ENCODE measurements at places on chromosomes 12 and 14. TPM values are rescaled to one million over a fixed set of nuclear protein-coding genes. Genes with fewer than 3 reads are reported as not detected.

DNA sequence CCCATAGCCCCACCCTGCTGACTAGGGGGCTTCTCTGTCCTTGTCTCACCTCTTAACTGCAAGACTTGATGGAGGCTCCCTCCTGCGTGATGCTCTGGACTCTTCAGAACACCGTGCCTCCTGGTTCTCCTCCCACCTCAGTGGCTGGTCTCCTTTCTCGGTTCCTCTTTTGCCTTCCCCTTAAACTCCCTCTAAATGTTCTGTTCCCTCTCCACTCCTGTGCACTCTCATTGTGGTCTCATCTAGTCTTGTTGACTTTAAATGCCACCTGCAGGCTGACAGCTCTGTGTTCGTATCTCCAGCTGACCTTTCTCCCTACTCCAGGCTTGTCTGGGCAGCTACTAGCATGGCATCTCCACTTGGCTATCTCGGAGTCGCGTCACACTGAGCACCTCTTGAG is 28.3 kb downstream of the DYNC1H1 start:
- DNase-seq = peak; percentile 84

- no peak for DNase-seq
Observed at GRCh38 chr12:108820707-108821406, 36.5 kb downstream of the SSH1 start.

GYS2 gene
- not detected for polyA plus RNA-seq

DNA sequence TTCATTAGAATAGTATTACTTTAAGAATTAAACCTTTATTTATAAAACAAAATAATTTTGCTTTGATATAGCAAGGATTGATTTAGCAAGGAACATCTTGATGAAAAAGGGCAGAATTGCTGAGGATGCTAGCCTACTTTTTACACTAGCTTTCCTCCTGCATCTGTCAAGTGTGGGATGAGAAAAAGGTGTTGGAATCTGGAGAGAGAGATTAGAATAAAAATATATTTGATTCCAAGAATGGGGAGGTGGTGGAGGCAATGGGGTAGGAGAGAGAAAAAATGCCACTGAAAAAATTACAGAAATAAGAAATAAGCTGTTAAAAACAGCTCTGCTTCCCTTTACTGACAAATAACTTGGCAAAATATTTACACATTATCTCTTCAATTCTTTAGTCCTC is 98.9 kb downstream of the NUMB start:
- no peak for DNase-seq

GRCh38 chr12:90836689-90837088 is 118.3 kb downstream of the CCER1 start:
- DNase-seq = no peak

SLCO1B1 gene
- polyA plus RNA-seq = not detected

GRCh38 chr14:105069522-105069870 is 4.3 kb upstream of the GPR132 start:
- no peak for DNase-seq

DNA sequence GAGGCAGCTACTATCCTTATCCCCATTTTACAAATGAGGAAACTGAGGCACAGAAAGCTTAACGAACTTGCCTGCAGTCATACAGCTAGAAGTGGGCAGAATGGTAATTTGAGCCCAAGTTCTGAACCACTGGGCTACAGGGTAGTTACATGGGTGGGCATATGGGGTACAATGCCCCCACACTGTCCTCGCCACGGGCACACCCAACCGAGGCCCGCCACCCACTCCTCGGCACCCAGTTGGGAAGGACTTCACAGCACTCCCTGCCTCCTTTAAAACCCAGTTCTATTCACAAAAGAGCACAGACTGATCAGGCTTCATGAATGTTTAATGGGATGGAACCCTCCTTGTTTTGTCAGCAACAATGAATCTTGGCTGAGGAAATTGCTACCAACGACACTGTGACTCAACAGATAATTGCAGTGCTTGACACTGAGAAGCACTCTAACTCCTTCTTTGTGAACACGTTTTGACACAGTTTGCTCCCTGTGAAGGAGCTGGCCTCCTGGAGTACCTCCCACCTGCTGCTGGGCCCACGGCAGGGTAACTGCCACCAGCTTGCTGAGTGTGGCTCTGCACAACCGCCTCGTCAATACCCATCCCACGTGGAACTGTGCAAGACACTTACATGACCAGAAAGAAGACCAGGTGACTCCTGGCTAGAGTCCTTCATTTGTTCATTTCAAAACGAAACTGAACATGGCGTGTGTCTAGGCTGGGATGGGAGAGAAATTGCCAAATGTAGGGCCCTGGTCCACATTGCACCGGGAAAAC is 63.5 kb downstream of the CLMN start:
- no peak for DNase-seq

GRCh38 chr12:75951399-75952278 is 79.9 kb downstream of the PHLDA1 start:
- DNase-seq = no peak

FAM177A1 gene
- 38.1 TPM for polyA plus RNA-seq

DNA sequence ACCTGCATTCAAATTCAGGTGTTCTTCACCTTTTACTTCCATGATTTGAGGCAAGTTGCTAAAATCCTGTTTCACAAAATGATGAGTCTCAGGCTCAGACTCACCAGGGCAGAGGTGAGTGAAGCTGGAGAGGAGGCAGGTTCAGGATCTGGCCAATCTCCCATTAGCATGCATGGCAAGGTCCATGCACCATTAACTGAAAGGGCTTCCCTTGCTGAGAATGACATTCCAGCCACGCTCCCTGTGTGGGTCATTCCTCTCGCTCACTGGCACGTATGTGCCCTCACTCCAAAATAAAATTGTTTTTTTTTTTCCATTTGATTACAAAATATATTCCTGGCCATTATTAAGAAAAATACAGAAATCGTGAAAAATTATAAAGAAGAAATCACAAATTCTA is 257.6 kb downstream of the C12orf75 start:
- no peak for DNase-seq

PTCSC3 gene
- not detected for polyA plus RNA-seq

GRCh38 chr14:79571366-79571765 is 639.9 kb downstream of the DIO2 start:
- DNase-seq = no peak

DNA sequence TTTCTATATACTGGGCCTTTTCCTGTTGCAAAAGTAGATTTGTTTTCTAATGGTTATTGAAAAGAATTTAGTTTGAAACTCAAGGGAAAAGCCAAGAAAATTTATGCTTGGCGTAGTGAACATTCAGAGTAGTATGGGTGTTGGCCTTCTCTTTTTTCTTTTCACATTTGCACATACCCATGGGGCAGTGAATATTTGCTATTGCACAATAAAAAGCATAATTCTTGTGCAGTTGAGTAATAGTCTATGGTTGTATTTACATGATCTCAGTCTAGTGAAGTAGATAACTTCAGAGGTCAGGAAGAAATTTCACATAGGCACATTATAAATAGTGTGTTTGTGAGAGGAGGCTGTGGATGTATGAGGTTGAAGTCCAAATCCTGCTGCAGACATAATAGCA is 158.1 kb downstream of the FLRT2 start:
- DNase-seq = no peak

GRCh38 chr14:94345344-94346064 is 22.4 kb upstream of the SERPINA6 start:
- no peak for DNase-seq

DNA sequence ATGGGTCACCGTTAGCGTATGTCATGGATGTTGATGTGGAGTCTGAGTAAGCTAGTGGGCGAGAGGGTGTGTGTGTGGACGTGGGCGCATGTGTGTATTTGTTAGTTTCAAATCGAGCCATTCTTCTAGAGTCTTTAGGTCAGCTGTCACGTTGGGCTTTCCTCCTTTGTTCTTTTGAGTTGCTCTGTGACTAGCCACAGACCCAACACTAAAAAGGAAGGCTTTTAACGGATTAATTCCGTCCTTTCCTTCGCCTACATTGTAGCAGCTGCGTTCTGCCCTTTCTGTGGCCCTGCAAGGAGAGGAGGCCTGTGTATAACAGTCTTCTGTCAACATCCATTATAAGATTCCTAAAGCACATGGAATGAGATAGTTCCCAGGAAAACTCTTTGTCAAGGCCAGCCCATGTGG is 117.2 kb upstream of the DNM1L start:
- no peak for DNase-seq

Data from GM12878 (cell line).